ENCODE measurements at places on chromosomes 5 and 9.

GRCh38 chr5:158808542-158808941 is 291.2 kb downstream of the EBF1 start:
- DNase-seq: no peak

GRCh38 chr5:32600054-32600622 is 14.8 kb downstream of the SUB1 start:
- peak; percentile 94 for DNase-seq

DNA sequence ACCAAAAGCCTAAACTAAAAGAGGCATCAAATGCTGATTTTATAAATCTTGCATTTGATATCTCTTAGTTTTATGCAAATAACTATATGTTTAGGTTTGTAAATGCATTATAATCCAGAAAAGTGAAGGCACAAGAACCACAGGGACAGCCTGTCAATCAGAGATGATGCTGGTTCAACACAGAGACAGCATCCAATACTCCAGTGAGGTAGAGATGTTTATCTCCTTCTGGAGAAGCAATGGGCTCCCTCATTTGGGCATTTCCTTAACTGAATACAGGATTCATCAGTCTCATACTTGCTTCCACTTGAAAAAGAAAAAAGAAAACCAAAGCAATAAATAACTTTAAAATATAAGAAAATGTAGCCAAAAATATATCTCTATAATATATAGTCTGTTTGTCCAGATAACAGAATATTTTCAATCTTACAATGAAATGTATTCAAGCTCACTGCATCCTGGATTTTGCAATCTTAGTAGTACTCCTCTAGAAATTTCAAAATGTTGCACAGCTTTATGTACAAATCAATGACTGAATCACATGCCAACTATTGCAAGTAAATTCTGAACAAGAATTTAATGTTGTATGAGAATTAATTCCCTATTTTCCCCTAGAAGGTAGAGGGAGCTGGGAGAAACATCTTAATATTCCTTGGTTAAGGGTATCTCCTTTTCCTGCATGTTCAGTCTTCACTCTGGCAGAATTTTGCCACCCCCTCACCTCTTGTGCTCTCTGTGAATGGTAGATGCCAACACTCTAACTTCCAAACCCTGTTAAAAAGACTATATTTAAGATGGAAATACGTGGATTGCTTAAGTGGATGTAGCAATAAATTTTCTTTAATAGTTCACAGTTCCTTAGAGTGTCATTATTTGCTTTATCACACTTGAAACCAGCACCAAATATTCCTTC is 191.1 kb upstream of the GAS1 start:
- DNase-seq: no peak

DNA sequence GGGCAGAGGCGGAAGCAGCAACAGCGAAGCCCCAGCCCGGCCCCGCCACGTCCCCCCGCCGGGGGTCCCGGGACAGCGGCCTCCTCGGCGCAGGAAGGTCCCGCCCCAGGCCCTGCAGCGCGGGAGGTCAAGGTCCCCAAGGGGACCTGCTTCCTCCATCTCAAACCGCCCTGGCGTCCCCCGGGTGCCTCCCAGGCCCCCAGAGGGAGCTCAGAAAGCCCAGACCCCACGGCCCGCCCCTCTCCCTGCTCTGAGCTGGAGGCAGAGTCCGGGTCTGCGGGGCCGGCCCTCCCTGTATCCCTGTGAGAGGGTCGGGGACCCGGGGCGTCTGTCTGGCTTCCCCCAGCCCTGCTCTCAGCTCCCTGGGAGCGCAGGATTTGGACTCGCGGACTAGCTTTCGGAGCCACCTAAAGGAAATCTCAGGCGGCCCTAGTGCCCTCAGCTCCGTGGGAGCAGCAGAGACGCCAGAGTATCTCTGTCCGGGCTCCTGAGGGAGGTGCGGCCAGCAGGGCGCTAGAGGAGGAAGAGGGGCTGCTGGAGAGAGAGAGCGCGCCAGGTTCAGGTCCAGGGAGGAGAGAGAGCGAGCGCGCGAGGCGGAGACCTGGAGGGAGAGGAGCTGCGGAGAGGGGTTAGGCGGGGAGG is 30.7 kb downstream of the EXOC3 start:
- no peak for DNase-seq

- DNase-seq: peak; percentile 31
These were observed 46.6 kb upstream of the TNC start for GRCh38 chr9:115164511-115164974.

DNA sequence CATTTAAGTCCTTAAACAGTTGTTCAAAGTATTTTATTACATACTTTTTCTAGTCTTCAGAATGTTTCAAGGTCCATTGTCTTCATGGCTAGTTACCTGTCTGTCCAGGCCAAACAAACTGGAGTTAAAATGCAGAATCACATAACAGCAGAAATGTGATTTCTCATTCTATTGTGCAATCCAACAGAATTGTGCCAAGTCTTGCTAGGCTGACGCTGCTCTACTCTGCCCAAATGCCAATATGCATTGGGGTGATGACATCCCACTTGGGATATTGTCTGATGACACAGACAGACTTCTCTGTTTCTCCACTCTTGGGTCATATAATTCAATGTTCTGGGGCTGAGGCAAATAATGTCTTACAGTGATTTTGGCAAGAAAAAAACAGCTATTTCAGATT is 5.2 kb upstream of the SLC22A5 start:
- peak; percentile 91 for DNase-seq

- peak; percentile 27 for DNase-seq
These were observed 76.4 kb upstream of the PRSS3 start for GRCh38 chr9:33718987-33719386.

DNA sequence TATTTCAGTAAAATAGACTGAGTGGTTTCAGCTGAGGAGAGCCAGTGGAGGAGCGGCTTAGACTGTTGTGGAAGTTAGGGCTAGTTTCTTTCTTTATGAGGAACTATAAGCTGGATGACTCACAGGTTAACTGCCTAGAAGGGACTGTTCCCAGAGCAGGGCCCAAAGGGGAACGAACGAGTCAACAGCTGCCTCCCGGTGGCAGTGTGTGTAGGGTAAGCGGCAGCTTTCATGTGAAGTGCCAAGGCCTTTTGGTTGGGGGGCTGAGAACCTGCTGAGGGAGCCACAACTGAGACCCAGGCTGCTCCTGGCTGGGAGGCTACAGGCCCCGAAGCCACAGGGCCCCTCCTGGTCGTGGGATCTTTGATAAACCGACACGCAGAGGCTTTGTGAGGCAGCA is 7.0 kb downstream of the SQSTM1 start:
- DNase-seq: no peak

DNA sequence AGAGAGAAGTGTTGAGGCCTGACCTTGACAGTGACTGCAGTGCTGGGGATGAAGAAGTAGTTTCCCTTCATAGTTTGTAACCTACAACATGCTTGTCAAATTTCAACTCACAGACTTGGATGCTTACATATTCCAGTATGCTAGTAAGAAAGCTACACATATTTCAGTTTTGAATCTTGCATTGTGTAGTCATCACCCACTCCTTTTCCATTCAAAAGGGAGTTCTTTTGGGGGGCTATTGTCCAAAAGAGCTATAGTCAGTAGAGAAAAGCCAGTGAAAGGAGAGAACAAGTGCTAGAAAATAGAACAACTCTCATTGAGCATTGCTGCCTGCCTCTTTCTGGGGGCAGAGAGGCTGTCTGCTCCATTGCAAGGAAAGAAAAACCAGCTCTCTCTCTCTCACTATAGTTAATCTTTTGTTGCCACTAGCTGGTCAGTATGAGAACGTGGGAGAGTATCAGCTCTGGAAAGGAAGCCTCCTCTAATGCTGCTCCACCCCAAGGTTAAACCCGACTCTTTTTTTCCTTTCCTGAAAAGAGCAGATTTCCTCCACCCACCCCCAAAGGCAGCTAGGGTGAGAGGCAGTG is 7.3 kb downstream of the ASTN2 start:
- DNase-seq: no peak

GRCh38 chr5:34539183-34539582 is 116.9 kb upstream of the RAI14 start:
- no peak for DNase-seq

GRCh38 chr5:155728857-155729683 is 597.9 kb upstream of the SGCD start:
- no peak for DNase-seq

- DNase-seq: no peak
These were observed 33.4 kb downstream of the FOXD1 start for GRCh38 chr5:73415171-73415570.

DNA sequence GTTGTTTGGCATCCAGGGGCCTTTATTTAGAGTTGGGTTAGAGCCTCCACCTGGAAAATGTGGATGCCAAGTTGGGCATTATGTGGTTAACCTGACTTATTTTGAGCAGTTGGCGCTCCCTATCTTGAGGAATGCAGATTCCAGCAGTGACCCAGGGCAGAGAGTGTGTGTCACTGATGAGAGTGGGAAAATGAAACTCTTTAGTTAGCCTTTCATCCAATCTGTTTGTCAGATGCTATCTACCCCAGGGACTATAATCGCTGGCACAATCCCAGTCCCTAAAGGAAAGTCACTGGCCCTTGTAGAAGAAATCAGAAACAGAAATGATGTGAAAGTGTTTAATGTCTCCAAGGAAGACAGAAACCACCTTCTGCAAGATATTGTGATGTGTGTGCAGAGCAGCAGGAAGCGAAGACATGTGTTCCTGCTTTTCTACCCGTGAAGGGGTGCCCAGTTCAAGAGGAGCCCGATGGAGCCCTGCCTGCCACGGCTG is 10.2 kb upstream of the STING1 start:
- peak; percentile 26 for DNase-seq

- DNase-seq: no peak
These were observed 1368.6 kb upstream of the C9orf72 start for GRCh38 chr9:28941856-28942255.

DNA sequence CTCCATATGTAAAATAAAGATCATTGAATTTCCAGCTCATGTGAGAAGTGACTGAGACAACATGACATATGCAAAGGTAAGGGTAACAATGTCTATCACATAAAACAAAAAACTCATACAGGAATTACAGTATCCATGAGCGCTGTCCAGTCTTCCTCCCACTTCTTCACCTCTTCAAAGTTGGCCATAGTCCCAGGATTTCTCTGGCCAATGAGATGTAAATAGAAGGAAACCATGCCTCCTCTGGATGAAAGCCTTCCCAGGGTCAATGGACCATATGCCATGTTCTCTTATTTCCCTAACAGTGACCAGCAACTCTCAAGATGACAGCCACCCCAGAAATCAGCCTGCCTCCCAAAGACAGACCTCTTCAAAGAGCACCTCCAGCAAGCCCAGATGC is 75.5 kb downstream of the SEMA5A start:
- DNase-seq: no peak

- DNase-seq: no peak
These were observed 40.9 kb downstream of the VLDLR start for GRCh38 chr9:2662496-2662895.

DNA sequence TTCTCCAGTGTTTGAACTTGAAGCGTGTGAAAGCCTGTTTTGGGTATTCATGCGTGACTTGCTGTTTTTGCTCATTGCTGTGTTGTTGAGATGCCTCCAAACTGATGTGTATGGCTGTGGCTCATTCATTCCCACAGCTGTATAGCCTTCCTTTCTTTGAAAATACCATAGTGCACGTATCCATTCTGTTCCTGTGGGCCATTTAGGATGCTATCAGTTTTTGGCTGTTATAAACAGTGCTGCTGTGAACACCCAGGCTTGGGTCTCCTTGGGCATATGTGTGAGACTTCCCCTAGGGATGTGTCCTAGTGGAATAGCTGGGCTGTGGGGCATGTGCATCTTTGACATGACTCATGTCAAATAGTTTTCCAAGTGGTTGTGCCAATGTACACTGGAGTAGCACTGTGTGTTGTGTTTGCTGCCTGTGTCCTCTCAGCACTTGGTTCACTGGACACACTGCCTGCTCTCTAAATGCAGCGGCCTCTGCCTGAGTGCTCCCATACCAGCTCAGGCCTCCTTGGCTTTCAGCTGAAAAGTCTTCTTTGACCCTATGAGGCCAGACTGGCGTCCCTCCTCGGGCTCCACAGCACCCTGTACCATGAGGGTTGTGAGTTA is 102.6 kb upstream of the TBC1D2 start:
- peak; percentile 56 for DNase-seq

DNA sequence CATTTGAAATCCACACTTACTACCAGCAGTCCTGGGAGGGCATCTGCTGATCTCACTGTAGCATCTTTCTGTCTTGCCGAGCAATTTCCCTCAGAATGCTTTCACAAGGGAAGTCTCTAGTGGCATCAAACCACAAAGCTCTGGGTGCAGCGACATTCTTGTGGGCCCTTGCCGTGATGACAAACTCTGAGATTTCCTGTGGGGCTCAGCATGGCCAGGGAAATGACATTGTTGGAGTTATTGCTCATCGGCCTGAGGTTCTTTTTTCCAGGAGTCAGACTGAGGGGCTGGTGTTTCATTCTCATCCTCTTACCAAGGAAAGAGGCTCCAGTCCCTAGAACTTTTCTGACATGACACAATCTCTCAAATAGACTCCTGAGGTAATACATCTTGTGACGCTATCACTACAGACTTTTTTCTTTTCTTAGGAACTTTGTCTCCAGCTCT is 51.4 kb downstream of the PFDN1 start:
- DNase-seq: peak; percentile 85

DNA sequence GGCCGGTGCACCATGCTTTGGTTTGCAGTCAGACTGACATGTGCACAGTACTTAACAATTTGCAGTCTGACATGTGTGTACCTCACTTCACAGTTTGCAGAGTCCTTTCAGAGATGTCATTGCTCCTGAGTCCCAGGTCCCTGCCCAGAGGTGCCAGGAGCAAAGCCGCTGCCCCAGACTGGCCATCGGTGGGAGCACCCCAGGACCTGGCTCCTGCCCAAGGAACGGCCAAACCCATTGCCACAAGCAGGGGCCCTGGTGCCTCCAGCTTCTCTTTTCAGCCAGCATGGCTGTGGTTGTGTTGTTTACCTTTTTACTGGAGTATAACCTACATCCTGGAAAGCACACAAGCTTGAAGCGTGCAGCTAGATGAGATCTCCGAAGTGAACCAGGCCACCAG is 28.6 kb downstream of the RASGEF1C start:
- no peak for DNase-seq

DNA sequence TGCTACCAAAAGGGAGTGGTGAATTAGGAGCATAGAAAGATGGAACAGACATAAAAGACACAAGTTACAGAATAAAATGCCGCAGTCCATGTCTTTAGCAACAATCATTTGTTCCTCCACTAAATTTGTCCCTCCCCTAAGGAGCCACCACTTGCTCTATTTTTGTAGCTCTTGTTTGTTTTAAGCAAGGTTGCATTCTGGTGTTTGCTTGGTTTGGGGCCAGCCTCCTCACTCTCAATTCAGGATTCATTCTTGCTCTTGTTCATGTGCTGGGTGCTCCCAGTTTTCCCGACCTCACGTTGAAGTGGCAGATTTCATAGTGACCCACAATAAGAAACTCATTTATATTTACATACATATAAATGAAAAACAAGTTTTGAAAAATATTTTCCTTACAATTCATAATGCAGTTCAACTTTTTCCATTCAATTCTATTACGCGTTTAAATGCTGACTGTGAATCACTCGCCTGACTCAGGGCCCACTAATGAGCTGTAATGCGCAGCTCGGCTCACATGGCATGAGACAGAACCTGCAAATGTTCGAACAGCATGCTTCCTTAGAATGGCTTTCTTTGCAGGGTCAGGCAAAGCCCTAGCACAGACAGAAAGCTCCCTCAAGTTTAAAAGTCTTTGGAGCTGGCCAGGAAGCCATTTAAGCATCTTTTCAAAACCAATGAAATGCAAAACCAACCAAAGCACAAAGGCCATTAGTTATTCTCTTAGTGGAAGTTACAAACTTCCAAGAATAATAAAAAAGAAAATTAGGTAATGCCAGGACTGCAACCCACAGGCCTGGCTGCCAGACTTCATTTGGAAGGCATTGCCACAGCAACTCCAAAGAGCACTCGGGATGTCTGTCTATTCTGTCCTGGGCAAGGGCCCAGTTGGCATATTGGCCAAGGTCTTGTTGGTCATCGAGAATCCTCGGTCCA is 41.7 kb downstream of the RETREG1 start:
- DNase-seq: peak; percentile 95

- no peak for DNase-seq
These were observed 6.5 kb downstream of the PTPN3 start for GRCh38 chr9:109491590-109491989.

Data from stromal cell of bone marrow (primary cell).